Cortex of kidney (tissue), 1 donor: ENCODE measurements at places on chromosomes 7 and 10.

- DNase-seq, result no peak
Measured at GRCh38 chr7:55594414-55594813, 22.1 kb upstream of the VOPP1 start.

GRCh38 chr10:115860182-115861107, 412.6 kb downstream of the GFRA1 start:
- no peak for DNase-seq

- no peak for DNase-seq
Measured at GRCh38 chr10:79404231-79404609, 41.2 kb downstream of the ZCCHC24 start.

- no peak for DNase-seq
Measured at GRCh38 chr10:52410916-52411315, 96.8 kb downstream of the DKK1 start.

DNA sequence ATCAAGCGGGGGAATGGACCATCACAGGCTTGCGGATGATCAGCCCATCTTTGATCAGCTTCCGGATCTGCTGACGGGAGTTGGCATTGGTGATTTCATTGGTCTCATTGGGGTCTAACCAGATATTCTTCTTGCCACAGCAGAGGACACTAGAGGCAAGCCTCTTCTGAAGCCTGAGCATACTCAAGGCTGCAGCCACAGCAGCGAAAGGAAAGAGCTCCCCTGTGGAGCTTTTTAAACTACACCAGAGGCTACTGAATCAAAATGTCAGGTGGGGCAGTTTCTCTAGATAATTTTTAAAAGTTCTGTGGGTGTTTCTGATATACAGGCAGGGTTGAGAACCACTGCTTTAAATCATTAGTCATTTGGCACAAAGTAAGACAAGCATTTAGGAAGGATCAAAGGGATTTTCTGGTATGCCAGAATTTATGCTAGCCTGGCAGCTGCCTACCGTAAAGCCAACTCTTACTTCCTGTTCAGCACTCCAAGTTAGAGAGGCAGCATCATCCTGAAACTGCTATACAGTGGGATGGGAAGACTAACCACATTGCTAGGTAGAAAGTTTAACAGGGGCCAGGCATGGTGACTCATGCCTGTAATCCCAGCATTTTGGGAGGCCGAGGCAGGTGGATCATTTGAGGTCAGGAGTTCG, 7.0 kb downstream of the NAPEPLD start:
- DNase-seq, result no peak
